ENCODE measurements at places on chromosomes 4 and X.

- DNase-seq = no peak
Measured at GRCh38 chr4:37723067-37723466, 36.9 kb upstream of the RELL1 start.

DNA sequence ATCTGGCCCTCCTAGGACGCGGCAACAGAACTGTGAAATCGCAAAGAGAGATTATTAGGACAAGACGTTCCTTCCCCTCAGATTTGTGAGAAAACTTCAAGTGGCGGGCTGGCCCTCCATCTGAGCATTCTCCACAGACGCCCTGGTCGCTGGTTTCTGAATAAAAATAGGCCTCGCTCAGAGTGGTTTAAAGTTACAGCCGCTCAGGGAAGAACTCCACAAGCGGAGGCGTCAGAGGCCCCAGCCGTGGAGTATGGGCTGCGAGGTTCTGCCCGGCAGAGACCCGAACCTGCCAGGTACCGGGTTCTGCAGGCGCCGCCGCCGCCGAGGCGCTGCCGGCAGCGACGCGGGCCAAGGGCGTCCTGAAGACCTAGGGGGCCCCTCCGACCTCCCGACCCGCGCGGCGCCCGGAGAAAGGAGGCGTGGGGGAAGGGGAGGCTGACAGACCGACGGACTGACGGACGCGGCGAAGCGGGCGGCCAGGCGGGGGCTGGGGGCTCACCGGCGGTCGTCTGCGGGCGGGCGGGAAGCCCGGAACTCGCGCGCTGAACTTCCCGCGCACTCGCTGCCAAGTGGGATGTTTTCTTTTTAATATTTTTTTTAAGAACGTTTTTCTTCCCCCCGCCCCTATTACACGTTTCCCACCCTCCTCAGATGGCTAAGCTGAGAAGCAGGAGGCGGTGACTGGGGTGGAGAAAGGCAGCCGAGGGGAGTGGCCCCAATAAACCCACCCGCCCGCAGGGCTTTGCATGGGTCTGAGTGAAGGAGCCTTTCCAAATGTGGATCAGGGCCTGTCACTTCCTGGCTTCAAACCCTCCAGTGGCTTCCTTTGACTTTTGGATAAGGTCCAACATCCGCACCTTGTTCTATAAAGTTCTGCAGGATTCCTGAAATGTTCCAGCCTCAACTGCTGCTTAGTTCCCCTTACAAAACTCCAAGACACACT, at the start of gene PABPC4L:
Gene PABPC4L, minus strand, starts transcription at position 574 of the 946 bp plus-strand sequence. CDS start 770 bp downstream, outside the sequence.
- DNase-seq = no peak

- no peak for DNase-seq
Measured at GRCh38 chr4:166341992-166342391, 469.0 kb downstream of the TLL1 start.

- no peak for DNase-seq
Measured at GRCh38 chrX:39137363-39137954, 336.2 kb downstream of the MID1IP1 start.

DNA sequence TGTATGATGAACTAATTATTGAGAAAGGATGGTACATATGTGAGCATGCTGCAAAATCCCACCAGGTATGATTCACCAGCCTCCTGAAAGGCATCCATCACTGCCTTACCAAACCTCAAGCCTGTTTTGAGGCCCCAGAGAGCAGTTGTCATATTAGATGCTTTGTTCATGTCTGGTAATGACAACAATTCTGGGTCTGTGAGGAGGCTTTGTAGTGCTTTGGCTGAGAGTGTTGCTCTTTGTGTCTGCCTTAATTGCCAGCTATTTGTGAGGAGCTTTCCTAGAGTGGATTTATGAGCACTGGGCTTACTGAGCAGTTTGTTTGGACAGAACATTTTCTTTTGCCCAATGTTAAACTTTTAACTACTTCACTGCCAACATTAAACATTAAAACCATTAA, 69.2 kb downstream of the HEPH start:
- no peak for DNase-seq

Data from LoVo (cell line).